ENCODE measurements at places on chromosomes 7 and 10.

DNA sequence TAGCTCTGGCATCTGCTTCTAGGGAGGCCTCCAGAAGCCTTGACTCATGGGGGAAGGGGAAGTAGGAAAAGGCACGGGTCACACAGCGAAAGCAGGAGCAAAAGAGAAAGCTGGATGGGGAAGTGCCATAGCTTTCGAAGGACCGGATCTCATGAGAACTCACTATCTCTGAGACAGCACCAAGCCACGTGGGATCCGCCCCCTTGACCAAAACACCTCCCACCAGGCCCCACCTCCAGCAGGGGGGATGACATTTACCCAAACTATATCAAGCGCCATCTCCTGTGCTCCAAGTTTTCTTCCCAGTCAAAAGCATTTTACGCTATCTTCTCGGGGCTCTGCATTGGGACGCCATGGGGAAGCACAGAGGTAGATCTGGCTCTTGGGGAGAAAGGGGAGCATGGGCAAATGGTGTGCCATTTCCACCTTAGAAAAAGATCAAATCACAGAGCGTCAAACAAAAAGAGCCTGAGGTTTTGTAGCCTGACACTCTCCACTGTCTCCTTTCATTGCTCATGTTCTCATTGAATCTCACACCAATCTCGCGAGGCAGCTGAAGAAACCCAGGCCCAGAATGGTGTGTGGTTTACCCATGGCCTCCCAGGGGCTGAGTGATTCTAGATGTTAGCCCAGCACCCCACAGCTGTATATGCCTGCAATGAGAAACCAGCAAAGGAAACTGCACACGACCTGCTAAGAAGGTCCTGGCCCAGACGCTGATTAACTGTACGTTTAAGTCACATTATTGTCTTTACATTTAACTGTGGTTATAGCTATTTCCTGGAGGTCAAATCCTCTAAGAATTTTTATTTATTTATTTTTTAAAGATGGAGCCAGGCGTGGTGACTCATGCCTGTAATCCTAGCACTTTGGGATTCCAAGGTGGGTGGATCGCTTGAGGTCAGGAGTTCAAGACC lies 8.1 kb upstream of the OLAH start:
- no peak for DNase-seq
- no peaks in the 10 kb centered on the region for H3K36me3 ChIP-seq
- no peaks in the 10 kb centered on the region for H3K27me3 ChIP-seq
- no peak overlapping the region for H3K4me3 ChIP-seq
- no peak overlapping the region for H3K27ac ChIP-seq

DNA sequence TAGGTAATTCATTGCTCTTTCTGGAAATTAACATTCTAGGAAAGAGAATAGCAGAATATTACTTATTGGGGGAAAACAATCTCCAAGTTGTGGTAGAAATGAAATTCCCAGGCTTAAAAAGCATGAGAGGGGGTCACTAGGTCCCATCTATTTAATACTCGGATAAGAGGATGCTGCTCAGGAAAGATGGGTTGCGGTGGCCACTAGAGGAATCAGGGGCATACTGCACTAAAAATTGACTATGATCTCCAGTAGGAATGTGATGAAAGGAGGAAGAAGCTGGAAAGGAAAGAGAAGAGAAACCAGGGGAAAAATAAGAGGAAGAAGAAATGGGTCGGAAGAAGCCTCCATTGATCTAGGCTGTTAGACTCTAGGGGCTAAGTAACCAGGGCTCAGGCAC lies 192.8 kb downstream of the GPAM start:
- no peak for DNase-seq
- no peak overlapping the region for H3K4me3 ChIP-seq
- no peaks in the 10 kb centered on the region for H3K36me3 ChIP-seq
- no peaks in the 10 kb centered on the region for H3K27me3 ChIP-seq

DNA sequence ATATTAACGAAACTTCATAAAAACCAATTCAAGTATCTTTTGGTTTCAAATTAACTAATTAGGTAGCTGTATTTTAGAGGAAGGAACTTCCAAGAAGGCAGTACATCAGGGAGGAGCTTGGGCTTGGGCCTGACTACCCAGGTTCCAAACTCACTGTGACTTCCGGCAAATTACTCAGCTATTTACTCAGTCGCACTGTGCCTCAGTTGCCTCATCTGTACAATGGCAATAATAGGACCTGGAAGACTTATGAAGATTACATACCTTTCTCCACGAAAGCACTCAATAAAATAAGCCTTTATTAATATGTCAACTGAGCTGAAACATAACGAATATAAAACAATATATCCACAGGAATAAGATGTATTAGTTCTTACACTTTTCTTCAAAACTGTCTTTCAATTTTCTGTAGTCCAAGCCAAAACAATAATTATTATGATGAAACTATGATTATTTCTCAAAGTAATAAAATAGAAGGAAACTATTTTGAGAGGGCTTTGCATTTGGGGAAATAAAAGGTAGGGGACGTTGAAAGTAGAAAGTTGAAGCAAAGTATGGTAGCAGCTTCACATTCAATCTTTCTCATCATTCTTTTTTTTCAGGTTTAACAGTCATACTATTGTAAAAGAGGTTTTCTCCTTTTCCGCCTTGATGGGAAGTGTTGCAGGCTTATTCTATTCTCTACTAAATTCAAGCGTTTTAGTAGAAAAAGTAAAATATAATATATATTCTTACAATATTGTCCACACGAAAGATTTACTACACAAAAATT lies 10.5 kb upstream of the EBLN1 start:
- DNase-seq: no peak
- no peaks in the 10 kb centered on the region for H3K27me3 ChIP-seq
- peak overlapping the region; percentile 97 for H3K27ac ChIP-seq
- H3K4me3 ChIP-seq: peak overlapping the region; percentile 70

DNA sequence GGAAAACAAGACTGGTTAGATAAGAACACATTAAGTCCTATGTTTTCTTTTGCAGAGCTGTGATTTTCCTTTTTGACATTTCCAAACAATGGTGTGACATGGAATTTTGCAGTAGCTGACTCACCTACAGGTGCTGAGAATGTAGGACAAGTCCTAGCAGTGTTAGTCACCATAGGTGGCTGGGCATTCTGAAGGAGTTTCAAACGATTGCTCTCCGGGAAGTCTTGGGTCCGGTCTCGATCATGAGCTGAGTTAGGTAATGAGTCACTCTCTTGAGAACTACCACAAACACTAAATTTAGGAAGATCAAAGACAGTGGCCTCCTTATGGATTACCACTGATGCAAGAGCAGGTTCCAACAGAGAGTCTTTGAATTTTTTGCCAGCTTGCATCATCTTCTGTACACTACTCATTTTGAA lies 3.6 kb downstream of the FIGNL1 start:
- H3K4me1 ChIP-seq: peaks cover 4% of the 10 kb centered on the region
- H3K27ac ChIP-seq: no peak overlapping the region
- no peaks in the 10 kb centered on the region for H3K27me3 ChIP-seq
- H3K36me3 ChIP-seq: peaks cover 13% of the 10 kb centered on the region

DNA sequence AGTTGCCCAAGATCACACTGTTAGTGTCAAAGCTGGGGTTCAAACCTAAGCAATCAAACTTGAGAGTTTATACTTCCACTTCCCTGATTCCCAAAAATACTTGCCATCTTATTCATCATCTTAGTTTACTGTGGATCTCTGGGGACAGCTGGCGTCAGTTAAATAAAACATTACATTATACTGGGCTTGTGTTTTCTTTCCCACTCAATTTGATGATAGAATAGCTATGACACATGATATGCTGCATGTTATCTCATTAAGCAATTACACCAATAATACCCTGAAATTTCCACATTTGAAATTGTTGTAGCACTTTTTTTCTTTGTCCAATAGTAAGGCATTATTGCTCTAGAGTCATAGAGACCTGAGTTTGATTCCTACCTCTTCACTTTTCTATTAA lies 62.9 kb upstream of the MXI1 start:
- H3K27me3 ChIP-seq: no peaks in the 10 kb centered on the region
- H3K4me3 ChIP-seq: no peak overlapping the region
- no peaks in the 10 kb centered on the region for H3K36me3 ChIP-seq
- no peak overlapping the region for H3K27ac ChIP-seq

DNA sequence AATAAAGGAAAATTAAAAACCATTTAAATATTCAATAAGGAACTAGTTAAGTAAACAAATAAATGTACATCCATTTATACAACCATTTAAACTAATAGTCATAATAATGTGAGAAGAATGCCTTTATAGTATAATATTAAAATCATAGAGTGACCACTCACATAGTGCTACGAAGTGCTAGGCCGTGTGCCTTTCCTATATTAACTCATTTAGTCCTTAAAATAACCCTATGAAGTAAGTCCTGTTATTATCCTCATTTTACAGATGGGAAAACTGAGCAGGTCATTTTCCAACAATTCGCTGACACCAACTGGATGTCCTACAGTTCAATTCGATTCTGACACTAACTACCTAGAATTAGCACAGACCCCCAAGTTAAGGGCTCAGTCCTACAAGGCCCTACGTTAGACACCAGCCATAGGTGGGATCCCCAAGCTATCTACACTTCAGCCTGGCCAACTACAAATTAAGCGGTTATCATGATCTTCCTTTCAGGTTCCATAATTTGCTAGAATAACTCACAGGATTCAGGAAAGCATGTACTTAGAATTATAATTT lies 4.1 kb downstream of the STRIP2 start:
- no peaks in the 10 kb centered on the region for H3K36me3 ChIP-seq
- no peak overlapping the region for H3K27ac ChIP-seq
- peak; percentile 28 for DNase-seq
- no peaks in the 10 kb centered on the region for H3K27me3 ChIP-seq
- peaks cover 14% of the 10 kb centered on the region for H3K4me1 ChIP-seq
- H3K4me3 ChIP-seq: no peak overlapping the region

DNA sequence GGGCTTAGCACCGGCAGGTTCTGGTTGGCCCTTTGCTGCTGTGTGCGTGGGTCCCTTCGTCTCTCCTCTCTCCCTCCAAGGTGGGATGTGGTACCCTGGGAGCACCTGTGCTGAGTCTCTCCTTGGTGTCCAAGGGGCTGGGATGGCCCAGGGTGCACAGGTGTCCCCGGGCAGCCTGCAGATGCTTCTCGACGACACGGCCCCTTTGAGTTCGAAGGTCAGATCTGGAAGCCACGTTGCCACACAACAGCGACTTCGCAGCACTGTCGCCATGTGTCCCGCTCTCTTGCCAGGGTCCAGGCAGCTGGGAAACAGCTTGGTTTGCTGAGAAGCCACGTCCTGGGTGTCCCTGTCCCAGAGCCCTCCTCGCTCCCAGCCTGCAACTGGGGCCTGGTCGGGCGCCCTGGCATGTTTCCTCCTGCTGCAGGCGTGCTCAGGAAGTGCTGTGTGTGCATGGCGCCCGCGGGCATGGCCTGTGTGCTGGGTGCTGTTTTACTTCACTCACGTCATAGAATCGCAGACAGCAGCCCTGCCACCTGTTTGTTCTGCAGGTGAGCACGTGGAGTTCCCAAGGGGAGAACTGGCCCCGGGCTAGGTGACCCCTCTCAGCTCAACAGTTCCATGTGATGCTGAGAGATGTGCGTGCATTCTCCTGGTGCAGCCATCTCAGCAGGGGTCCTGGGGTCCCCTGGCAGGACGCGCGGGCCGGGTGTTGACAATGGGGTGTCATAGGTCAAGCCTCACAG lies 70.9 kb downstream of the DNAJB6 start:
- H3K27me3 ChIP-seq: no peaks in the 10 kb centered on the region
- H3K27ac ChIP-seq: no peak overlapping the region
- no peak for DNase-seq
- H3K4me1 ChIP-seq: peaks cover 13% of the 10 kb centered on the region
- H3K4me3 ChIP-seq: no peak overlapping the region

GRCh38 chr7:80153446-80153845 lies 18.8 kb downstream of the GNAI1 start:
- H3K4me3 ChIP-seq: no peak overlapping the region
- H3K4me1 ChIP-seq: peaks cover 53% of the 10 kb centered on the region
- H3K27me3 ChIP-seq: no peaks in the 10 kb centered on the region
- H3K27ac ChIP-seq: no peak overlapping the region

DNA sequence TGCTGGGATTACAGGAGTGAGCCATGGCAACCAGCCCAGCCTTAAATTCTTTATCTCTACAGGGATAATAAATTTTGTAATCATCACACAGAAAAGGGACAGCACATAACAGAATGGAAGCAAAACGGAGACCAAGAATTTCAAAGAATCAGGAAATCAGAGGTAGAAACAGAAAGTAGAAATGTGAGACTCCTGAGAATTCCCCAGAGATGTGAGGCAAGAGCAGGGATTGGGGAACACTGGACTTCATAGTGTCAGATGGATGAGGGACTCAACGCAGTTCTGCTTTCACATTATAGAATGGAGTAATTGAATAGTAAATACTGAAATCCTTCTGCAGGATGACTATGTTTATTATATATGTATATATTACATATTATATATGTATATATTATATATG lies 52.5 kb upstream of the MPP7 start:
- no peaks in the 10 kb centered on the region for H3K27me3 ChIP-seq
- H3K4me1 ChIP-seq: no peaks in the 10 kb centered on the region
- H3K4me3 ChIP-seq: no peak overlapping the region
- H3K27ac ChIP-seq: no peak overlapping the region
- DNase-seq: no peak
- no peaks in the 10 kb centered on the region for H3K36me3 ChIP-seq

DNA sequence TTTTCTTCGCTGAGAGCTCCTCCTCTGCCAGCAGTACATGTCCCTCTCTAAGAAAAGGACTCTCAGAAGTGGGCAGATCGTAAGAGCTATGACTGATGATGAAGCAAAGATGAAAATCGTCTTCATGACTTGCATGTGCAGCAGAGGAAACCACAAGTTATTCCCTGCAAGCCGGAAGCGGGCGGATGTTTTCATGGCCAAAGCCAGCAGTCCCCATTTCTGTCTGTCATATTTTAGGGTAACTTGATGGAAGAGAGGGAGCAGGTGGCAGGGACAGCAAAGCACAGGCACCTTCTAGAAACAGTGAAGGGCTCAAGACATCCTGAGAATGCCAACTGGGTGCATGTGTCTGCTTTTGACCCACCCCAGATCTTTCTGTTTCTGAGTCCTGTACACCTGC lies 19.9 kb downstream of the KLF6 start:
- H3K27me3 ChIP-seq: no peaks in the 10 kb centered on the region
- H3K4me3 ChIP-seq: no peak overlapping the region
- no peaks in the 10 kb centered on the region for H3K36me3 ChIP-seq
- H3K27ac ChIP-seq: no peak overlapping the region
- H3K4me1 ChIP-seq: peaks cover 39% of the 10 kb centered on the region

DNA sequence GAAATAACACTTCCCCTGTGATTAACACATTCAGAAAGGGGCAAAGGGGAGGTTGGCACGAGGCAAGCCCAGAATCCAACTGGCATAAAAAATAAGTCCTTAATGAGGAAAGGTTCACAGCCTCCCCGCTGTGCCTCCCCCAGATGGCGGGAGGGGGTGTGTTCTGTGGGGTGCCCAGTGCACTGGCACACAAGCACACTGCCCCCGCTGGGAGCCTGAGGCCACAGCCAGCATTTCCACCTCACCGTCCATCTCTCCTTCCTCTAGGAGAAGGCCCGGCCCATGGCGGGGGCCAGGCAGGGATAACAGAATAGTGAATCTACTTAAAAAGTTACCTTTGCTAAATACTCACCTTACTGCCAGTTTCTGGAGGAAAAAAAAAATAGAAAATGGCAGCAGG lies 43.2 kb downstream of the PRKAG2 start:
- no peak for DNase-seq
- H3K4me1 ChIP-seq: peaks cover 10% of the 10 kb centered on the region
- H3K36me3 ChIP-seq: no peaks in the 10 kb centered on the region
- H3K27me3 ChIP-seq: no peaks in the 10 kb centered on the region
- H3K4me3 ChIP-seq: no peak overlapping the region
- no peak overlapping the region for H3K27ac ChIP-seq

- H3K4me3 ChIP-seq: no peak overlapping the region
- DNase-seq: no peak
- H3K27me3 ChIP-seq: no peaks in the 10 kb centered on the region
- H3K27ac ChIP-seq: peak overlapping the region; percentile 80
- no peaks in the 10 kb centered on the region for H3K36me3 ChIP-seq
Observed at GRCh38 chr10:88982366-88982765, 8.2 kb upstream of the FAS start.

Measured in vagina (tissue), 2 donors.